ENCODE measurements at places on chromosomes 5 and 9.
A peak's percentile ranks its signal among the peaks of the same experiment; 100 is the strongest.

DNA sequence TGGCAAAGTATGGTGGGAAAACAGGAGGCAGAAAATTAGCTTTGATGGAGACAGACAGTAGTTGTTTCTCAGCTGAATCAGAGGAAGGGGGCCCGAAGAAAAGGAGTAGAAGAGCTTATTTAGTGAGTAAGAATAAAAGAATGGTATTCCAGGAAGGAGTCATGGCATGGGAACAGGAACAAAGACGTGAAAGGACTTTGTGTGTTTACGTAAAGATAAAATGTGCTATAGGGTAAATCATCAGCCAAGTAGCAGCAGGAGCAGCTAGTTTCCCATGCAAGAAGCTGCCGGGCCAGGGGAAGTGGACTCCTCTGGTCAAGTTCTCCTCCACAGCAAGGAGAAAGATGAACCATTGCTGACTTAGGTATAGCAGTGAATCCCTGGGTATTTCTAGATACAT is 454.5 kb downstream of the HINT1 start:
- peak; percentile 62 for DNase-seq

DNA sequence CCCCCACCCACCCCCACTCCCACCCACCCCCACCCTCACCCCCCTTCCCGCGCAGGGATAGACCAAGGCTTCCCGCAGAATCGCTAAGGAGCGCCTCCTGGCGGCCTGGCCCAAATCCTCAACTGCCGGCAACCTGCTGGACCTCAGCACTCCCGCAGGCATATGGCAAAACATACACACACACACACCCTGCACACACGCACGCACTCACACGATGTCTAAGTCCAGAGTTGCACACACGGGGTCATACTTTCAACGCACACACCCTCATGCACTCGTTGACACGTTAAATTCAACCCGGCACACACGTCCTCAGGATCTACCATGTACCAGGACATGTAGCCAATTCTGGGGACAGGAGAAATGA is 1.7 kb downstream of the CPLX2 start:
- DNase-seq, result no peak

GRCh38 chr9:105194234-105194633 is 50.2 kb upstream of the SLC44A1 start:
- DNase-seq, result no peak

GRCh38 chr9:22054076-22054475 is 45.0 kb upstream of the CDKN2B start:
- DNase-seq, result no peak

- no peak for DNase-seq
Measured at GRCh38 chr9:101212661-101213060, 172.1 kb downstream of the BAAT start.

DNA sequence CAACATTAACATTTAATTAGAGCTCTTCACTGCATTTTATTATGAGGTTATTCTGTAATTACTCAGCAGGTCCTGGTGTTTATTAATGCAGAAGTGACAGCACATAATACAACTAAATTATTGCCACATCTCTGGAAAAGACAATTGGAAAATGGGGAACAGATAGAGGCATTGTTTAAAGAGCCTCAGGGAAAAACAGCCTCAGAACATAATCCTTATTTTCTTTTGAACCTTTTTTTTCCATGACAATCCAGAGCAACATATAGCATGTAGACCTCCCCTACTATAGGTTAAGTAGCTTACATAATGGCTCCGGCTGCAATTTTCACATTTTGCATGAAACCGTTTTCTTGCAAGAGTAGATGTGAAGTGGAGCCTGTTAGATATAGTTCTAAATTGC is 87.2 kb downstream of the RMI1 start:
- DNase-seq, result no peak

- DNase-seq, result no peak
Measured at GRCh38 chr5:88956416-88956815, 73.4 kb upstream of the MEF2C start.

GRCh38 chr9:5630081-5630507 is 1.2 kb downstream of the RIC1 start:
- no peak for DNase-seq

- no peak for DNase-seq
Measured at GRCh38 chr9:71582347-71582746, 186.0 kb downstream of the CEMIP2 start.

GRCh38 chr5:132655821-132656773 is 1.9 kb upstream of the IL13 start:
- no peak for DNase-seq

- peak; percentile 48 for DNase-seq
Measured at GRCh38 chr9:130042406-130042884, 544 bp downstream of the FNBP1 start.

- no peak for DNase-seq
Measured at GRCh38 chr9:100377015-100377414, 24.3 kb upstream of the TEX10 start.

DNA sequence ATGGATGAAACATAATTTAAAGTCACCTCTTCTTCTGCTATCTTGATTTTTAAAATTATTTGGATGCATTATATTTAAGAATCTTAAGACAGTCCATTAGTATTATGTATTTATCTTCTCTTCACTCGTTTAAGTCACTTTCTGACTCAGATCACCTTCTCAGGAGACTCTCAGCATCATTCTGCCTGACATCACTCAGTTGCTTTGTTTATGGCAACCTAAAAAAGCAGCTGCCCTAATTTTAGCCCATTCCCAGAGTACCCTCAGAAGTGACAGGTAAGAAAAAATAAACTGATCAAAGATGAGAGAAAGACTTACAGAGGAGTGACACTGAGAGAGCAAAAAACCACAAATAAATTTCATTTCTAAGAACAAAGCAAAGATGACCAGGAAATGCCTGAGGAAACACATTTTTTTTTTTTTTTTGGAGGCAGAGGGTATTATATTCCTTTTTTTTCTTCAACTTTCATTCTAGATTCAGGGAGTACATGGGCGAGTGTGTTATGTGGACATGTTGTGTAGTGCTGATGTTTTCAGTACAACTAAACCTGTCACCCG is 140.5 kb downstream of the MUSK start:
- no peak for DNase-seq

DNA sequence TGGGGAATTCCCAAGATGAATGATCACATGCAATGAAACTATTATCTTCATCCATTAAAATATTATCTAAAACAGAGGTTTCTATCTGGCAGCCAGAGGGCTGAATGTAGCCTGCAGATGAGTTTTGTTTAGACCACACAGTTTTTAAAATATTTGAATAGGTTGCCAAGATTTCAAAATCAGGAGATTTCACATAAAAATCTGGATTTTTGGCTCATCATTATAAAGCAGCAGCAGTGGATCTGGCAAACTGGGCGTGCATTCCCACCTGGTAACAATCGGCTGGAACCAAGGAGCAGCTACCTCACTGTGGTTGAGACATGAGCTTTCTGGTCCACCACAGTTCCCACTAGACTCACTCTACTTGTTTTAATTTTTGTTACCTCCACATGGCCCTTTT is 155.1 kb downstream of the BNC2 start:
- no peak for DNase-seq

DNA sequence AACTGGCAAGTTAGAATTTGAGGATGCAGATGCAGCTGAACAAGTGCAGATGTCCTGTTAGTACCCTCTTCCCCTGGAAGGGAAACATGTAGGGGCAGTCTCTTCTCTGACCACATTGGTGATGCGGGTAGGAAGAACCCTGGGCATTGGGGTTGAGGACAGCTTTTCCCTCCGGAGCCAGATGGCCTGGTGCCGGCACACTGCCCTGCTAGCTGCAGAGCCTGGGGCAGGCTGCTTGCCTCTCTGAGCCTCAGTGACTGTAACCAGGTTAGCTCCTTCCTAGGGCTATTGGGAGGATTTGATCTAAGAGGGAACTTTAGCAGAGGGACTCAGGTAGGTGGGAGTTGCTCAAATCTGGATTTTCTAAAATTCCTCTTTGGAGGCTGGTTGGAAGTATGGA is 148.4 kb downstream of the HSPA4 start:
- DNase-seq, result no peak

DNA sequence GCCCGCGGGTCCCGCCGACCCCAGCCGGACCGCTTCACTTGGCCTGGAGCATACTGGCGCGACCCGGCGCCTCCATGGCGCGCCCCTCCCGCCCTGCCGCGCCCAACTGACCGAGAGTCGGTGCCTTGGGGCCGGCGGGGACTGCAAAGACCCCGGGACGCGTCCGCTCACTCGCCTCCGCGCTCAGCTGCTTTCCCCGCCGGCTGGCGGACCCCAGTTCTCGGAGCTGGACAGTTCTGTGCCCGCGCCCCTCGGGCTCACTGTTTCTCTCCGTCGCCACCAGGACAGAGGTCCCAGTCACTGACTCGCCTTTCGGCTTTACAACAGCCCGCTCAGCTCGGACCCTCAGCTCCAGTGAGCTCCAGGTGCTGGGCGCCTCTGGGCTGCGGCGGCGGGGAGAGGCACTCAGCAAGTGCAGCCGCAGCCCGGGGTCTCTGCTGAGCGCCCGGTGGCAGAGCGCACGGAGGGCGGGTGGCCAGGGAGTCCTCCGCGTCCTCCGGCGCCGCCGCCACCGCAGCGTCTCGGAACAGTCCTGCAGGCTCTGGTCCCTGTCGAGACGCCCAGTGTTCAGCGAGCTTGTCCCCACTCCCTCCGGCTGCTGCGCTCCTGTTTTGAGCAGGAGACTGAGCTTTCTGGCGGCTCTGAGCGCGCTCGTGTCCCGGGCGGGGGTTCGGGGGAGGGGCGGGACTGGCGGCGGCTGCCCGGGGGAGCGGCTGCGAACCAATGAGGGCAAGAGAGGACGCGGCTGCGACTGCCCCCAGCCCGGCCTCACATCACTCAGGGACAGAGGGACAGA is at the start of gene SMIM32:
Gene SMIM32 (minus strand): TSS at position 637 of the 796 bp plus-strand sequence. CDS start 638 bp downstream, outside the sequence.
- no peak for DNase-seq

- peak; percentile 34 for DNase-seq
Measured at GRCh38 chr9:97487107-97487506, 14.4 kb upstream of the TMOD1 start.

DNA sequence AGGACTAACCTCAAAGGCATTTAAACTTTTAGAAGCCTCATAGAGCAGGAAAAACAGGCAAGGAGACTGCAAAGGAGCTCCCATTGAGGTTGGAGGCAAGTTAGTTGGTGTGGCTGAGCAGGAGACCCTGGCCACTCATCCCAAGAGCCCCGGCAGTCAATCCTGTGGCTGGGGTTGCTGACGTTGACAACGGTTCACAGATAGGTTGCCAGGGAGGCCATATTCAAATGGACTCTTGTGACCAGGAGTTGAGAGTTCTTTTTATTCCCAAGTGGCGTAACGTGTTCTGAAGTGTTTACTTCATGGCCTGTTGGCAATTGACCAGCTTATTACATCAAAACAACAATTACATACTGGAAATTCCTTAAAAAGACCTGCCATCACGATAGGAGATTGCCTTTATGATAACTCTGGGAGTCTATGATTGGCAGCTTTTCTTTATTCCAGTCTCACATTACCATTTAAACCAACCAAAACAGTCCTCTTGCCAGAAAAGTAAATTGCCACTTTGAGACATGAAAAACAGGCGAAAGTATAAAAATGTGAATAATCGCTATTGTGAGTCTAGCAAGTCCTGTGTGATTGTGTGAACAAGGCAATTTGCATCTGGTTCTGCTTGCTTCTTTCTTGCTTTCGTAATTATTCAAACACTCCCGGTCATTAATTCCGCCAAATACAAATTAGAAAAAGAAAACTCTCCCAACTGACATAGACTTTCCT is 394.9 kb downstream of the MED10 start:
- no peak for DNase-seq

GRCh38 chr9:113931140-113931539 is 55.0 kb downstream of the ZNF618 start:
- no peak for DNase-seq

DNA sequence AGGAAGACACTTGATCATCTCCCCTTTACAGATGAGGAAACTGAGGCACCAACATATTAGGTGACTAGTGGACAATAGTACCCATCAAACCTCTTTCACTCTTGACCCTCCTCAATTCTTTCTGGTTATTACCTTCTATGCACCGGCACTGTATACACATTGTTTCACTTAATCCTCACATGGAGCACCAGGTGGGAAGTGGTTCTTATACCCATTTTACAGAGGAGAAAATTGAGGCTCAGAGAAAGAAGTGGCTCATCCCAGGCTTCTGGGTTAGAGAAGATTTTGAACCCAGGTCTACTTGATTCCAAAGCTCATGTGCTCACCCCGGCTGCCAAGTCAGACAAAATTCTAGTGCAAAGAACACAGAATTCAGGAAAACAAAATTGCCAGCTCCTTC is 17.4 kb upstream of the DENND1A start:
- no peak for DNase-seq

GRCh38 chr5:5139777-5140478 is at the start of gene ADAMTS16:
Gene ADAMTS16, plus strand, starts transcription at chr5:5140330. Its CDS starts 138 bp downstream, at chr5:5140468.
- no peak for DNase-seq

DNA sequence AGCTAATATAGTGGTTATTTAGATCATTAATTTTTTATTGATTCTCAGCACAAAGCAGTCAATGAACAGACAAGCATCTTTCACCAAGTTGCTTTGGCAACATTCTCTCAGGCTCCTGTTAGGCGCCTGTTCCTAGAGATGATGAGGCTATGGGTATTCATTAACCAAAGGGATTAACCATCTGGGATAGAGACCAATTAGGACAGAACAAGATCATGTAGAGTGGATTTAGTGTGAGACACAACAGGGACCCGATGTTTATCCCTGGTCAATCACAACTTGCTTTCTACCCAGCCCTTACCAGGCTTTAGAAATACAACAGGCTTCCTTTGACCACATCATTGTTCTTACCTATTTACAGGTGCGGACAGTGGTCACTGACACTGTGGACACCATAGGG is 82.2 kb downstream of the PJA2 start:
- no peak for DNase-seq

DNA sequence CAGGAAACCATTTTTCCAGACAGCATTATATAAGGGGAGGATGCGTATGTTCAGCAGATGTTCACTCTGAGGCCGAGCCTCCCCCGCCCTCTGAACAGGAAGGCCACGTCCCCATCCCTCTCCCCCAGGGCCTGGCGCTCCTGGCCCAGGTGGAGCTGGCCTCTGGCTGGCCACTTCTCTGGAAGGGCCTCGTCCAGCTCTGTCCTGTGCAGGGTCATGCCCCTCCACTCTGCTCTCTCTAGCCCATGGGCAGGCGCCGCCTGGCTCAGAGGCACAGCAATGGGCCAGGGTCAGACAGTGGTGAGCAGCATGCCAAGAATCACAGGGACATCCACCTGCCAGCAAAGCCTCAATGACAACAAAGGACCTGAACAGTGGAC is 34.2 kb downstream of the ADAMTS2 start:
- DNase-seq, result no peak

DNA sequence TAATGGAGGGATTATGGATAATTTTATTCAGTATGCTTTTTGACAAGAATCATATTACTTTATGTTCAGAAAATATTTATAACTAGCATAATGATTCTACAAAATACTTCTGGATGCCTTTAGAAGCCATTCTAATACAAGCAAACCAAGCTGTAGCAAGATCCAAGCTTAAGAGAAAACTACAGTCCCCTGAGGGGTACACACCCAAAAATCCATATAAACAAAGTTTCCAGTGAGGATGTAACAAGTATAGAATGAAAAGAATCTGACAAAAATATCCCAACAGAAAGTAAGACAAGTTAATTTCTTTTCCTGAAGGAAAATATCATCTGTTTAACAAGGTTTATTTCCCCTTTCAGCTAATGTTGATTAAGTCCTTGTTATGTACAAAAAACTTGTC is 53.9 kb downstream of the MLLT3 start:
- DNase-seq, result no peak

- peak; percentile 35 for DNase-seq
Measured at GRCh38 chr5:140041492-140042392, 1.4 kb downstream of the NRG2 start.
